ENCODE measurements at places on chromosomes 2 and 18.

DNA sequence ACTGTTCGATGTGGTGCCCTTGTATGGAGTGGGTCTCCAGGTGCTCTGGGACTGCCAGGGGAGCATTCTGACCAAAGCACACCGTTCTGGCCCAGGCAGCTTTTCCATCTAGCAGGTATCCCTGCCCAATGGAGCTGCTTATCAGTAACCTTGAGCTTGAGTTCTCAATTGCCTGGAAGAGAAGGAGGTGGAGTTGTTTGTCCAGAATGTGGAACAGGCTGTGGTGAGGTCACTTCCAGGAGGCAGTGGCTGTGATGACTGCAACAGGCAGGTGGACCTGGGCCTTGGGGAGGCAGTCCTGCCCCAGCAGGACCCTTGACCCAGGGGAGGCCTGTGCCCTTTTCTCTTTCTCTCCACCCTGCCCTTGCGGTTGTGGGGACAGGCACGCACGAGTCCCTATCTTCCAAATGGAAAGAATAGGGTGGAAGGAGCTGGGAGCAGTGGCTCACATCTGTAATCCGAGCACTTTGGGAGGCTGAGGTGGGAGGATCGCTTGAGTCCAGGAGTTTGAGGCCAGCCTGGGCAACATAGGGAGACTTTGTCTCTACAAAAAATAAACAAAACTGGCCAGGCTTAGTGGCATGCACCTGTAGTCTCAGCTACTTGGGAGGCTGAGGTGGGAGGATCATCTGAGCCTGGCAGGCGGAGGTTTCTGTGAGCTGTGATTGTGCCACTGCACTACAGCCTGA, 66.2 kb upstream of the MCFD2 start:
- no peak for DNase-seq

- DNase-seq: no peak
Observed at GRCh38 chr2:10523406-10524189, 75.5 kb upstream of the ODC1 start.

DNA sequence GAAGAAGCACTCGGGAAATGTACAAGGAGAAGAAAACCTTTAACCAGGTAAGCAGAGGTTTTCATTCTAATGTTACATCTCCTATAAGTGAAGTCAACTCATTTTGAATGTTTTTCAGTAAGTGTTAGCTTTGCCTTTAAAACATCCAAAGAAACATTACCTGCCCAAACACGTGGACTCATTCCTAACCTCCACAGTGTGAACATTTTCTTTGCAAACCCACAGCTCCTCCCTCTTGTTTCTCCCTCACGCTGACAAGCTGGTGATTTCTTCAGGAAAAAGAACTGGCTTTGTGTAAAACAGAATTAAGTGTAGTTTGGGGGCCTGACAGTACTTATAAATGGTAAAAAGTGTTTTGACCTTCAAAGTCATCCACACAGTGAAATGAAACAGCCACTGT, 72.5 kb downstream of the MTCL1 start:
- no peak for DNase-seq

DNA sequence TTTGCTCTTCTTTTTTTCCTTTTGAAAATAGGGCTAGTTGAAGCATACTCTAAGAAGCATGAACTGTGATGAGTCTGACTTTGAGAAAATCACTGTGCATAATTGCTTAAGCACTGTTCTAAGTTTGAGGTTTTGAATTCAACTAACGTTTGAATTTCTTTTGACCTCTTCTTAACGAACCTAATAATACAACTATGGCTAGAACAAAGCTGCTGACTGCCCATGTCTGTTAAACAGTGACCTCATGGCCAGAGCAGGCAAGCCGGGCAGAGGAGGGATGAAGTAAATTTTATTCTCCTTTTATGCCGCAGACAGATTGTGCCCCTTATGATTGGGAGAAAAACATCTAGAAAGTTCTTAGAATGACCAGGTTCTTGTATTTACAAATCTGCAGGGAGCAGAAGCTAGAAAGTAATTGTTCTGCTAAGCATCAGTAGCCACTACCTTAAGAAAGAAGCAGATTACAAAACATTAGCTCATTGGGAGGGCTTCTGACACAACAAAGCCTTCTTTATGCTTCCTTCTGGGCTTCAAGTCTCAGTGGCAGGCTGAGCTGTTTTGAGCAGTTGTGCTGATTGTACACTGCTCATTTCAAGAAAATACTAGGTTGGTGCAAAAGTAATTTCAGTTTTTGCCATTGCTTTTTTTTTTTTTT, 97.8 kb upstream of the RASGRP3 start:
- DNase-seq: no peak

GRCh38 chr18:54130177-54130576, 94.3 kb downstream of the MBD2 start:
- no peak for DNase-seq

GRCh38 chr2:149101818-149102217, 63.3 kb downstream of the LYPD6B start:
- DNase-seq: no peak

GRCh38 chr2:55618025-55618274, 528 bp upstream of the PPP4R3B start:
- no peak for DNase-seq
